ENCODE measurements at places on chromosomes 6 and 20. TPM values are rescaled to one million over a fixed set of nuclear protein-coding genes. Genes with fewer than 3 reads are reported as not detected.
A peak's percentile ranks its signal among the peaks of the same experiment; 100 is the strongest.

Gene LEMD2
- total RNA-seq, result 29.6 TPM

Gene CUL9
- total RNA-seq, result 15.6 TPM

Gene L3MBTL3
- total RNA-seq, result 2.8 TPM

Gene CAGE1
- not detected for total RNA-seq

Gene LINC00237
- not detected for total RNA-seq

- DNase-seq, result no peak
Observed at GRCh38 chr20:23399568-23400241, 21.6 kb downstream of the NAPB start.

DNA sequence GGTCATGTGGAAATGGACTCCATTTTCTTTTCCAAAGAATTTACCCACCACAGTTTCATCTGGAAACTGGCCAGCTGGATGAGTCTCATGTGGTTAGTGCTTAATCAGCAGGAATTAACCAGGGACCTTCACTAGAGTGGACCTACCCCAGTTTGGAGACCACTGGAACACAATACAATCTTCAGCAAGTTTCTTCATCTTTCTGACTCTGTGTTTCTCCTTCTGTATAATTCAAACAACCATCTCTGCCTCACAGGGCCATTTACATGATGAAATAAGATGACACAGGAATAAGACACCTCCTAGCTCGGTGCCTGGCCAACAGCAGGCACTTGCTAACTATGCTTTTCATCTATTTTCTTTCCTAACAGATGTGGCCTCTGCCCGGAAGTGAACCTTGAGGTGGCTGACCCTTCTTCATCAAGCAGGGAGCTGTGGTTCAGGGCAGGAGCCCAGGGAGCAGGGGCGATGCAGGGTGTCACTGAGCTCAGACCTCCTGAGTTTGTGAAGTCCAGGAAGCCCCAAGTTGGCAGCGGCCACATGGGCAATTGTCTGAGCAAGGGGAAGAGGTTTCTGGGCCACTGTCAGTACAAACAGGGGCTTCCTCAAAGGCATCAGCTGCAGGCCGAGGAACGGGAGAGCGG lies 98.8 kb downstream of the SOD2 start:
- no peak for DNase-seq

DNA sequence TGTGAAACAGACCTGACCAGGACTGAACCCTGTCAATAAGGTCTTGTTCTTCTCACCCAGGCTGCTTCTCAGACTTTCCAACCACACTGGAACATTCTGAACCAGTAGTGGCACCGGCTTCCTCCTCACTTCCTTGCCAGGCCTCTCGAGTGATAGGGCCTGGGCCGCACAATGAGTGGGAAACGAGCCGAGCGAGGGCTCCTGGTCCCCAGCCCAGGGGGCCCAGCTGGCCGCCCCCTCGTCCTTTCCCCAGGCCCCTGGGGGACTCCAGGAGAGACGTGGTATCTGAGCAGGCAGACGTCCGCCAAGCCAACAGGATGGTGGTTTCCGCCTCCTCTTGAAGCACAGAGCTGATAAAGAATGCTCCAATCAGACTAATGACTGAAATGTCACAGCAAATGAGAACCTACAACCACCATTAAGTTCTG lies 117.9 kb downstream of the GMDS start:
- peak; percentile 79 for DNase-seq

DNA sequence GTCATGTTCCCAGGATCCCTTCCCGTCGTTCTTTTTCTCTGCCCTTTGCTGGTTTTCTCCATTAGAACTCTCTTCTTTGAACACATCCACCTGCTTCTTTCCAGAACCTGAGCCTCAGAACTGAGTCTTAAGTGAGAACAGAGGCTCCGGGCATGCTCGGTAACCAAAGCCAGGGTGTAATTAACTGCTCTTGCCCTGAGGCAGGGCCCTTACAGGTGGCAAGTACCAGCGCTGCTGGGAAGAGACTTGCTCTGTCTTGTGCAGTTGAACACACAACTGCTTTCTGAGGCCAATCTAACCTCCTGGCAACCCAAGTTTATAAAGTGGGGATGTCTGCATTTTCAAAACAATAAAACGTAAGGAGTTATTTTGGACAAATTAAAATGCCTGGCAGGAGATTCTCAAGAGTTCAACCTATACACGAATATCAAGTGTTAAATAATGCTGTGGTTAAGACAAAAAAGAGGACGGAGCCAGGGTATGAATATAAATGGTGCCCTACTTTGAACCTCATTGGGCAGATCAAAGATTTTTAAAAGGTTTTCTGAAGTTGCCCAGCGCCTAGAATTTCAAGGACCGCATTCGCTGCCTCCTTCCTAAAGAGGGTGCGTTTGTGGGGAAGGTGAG lies 12.4 kb upstream of the DEK start:
- DNase-seq, result no peak

DNA sequence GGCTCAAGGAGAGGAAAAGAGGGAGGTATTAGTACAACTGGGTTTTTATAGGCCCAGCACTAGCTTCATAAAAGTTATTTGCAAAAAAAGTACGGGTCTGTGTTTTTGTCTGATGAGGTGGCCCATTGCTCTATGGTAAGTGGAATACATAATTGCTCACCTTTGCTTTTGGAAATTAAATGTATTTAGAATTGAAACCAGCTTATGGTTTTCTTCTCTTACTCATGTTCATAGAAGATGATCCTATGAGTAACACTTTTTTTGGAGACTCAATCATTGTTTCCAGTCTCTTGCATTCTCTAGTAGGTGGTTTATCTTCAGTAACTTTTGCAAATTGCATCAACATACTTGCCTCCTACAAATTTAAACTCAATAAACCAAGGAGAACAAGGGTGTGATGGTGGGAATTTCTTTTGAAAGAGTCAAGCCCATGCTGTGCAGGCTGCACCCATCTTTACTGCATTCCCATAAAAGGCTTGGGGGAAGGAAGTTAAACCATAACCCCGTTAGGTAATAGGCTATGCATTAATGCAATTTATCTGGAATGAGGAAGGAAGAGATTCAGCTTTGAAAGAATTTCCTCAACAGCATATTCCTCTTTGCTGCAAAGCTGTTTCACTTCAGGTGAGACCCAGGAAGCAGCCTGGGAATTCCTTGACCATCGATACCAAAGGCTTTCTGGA lies 48.5 kb upstream of the EDN1 start:
- DNase-seq, result no peak

- DNase-seq, result no peak
Observed at GRCh38 chr20:20215976-20216727, 151.8 kb upstream of the INSM1 start.

- no peak for DNase-seq
Observed at GRCh38 chr6:24949020-24949569, 13.3 kb upstream of the RIPOR2 start.

- no peak for DNase-seq
Observed at GRCh38 chr6:41570259-41570615, 24.1 kb downstream of the FOXP4 start.

DNA sequence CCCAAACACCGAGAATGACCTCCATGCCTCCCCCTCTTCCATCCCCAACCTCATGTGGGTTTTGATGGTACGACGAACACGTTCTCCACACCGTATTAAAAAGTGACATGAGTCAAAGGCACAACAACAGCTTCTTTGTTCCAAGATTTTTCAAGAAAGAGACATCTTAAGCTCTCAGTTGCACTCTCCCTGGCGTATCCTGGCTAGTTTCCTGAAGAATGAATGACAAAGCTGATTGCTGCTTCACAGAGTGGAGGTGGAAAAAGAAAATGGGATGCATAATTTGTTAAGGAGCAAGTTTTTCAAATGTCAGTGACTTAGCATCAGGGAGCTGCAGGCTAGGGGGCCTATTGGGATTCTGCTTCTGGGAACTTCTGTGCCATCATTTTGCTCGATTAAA lies 95.5 kb downstream of the STK35 start:
- no peak for DNase-seq

DNA sequence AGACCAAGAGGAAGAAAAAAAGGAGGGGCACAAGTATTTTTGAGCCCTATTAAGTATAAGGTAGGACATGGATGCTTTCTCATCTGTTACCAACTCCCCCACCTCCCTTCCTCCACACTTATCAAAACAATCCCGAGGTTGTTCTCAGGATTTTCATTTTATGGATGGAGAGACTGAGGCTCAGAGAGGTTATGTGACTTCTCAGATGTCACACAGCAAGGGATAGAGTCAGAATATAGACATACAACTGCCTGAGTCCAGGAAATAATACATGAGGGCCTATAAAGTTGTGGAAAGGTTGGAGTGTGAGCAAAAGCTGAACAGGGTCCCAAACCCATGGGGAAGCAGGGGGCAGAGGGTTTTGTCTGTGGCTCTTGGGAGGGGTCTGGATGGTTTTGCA lies 19.3 kb downstream of the KCNK17 start:
- no peak for DNase-seq

- DNase-seq, result no peak
Observed at GRCh38 chr6:140366991-140367390, 992.5 kb upstream of the CITED2 start.

- no peak for DNase-seq
Observed at GRCh38 chr6:17703256-17703694, 3.5 kb downstream of the NUP153 start.

DNA sequence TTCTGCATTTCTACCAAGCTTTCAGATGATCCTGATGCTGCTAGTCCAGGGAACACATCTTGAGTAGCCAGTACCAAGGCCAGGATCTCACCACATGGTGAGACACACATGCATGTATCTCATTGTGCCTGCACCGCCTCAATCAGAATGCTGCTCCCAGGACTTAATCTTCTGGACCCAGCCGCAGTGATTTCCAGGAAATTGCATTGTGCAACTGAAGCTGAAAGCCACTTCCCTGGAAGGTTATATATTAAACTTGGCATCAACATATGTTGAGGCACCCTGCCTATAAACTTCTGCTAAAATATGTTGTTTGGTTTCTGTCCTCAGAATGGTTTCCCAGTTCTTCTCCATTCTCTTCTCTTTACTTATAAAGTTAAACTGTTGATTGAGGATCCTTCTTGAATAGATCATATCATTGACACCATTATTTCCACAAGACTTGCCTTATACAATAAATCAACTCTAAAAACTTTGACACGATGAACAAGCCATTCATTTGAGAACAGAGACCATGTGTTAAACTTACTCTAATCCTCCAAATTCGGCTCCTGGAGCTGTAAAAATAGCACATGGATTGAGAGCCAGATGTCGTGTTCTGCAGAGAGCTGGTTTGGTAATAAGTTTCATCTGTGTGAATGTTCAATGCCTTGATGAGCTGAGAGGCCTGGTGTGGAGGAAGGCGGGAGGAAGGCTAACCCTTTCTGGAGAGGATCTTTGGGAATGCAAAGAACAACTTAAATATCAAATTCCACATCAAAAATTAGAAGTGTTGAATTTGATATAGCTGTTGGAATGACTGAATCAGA lies 65.0 kb upstream of the PCSK2 start:
- DNase-seq, result no peak
